Stimulated activated CD8-positive, alpha-beta memory T cell treated with anti-CD3 and anti-CD28 coated beads, Interleukin-15, amount 100 ng/mL, for 24 hours (primary cell): ENCODE measurements at places on chromosomes 7 and 10.

DNA sequence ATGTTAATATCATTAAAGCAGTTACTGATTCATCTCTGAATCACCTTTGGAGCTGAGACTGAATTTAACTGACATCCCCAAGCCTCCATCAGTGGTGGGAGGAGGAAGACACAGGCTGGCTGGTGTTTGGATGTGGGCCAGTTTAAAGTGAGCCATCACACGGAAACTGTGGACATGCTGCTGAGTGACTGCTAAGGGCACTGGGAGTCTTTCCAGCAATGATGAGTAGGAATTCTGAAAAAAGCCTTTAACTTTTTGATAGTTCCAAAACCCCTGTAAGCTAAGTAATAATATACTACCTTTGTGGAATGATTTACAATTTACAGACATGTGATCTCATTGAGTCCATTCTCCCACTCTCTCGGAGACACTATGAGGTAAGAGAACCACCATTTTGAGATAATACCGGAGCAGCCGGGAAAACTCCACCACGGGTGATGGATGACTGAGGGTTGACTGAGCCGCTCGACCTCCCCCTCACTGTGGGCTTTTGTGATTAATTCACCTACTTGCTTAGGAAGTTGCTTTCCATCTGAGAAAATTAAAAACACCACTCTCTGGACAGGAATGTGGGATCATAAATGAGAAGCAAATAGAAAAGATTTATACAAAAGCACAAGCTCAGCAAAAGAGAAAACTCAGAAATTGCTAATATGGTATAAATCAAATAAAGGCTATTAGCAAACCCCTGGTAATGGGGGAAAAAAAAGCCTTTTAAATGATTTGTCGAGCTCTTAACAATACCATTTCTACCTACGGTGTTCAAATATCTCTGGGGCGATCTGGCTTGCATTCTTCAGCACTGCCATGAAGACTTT is 194.8 kb downstream of the FANK1 start:
- no peak for DNase-seq

GRCh38 chr7:1592299-1592871 is 22.6 kb upstream of the PSMG3 start:
- no peak for DNase-seq

DNA sequence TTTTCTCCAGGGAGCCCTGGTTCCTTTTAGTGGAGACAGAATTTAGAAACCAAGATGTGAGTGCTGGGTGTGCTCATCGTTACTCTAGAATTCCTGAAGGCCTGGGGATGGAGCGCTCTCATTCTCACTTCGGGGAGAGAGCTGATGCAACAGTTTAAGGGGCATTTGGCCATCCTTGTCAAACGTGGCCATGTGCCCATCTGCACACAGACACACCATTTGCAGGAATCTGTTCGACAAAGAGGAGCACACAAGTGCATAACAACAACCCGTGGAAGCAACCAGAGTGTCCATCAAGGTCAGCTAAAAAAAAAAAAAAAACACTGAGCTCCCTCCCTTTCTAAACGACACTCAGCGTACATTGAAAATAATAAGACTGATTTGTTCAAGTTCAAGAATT is 23.0 kb upstream of the RET start:
- no peak for DNase-seq

GRCh38 chr7:103735377-103735776 is 254.1 kb downstream of the RELN start:
- DNase-seq: no peak

DNA sequence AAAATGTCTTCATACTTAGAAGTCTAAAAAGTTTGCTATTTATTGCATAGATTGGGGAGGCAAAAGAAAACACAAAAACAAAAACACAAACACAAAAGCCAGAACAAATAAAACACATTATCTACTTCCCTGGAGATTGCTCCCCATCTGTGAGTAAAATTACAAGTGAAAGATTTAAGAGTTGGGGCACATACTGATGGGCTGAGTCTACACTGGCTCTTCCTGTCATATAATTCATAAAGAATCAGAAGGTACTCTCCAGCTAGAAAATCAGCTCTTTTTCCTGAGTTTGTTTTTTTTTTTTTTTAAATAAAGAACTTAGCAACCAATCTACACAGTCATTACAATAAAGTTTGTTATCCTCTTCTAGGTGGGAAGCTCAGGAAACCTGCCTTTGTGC is 192.4 kb upstream of the LRRN3 start:
- no peak for DNase-seq

GRCh38 chr7:158077934-158078910 is 509.4 kb downstream of the PTPRN2 start:
- DNase-seq: no peak

- DNase-seq: no peak
Measured at GRCh38 chr10:12966067-12966466, 35.4 kb downstream of the CCDC3 start.

GRCh38 chr7:94313926-94314325 is 80.8 kb upstream of the COL1A2 start:
- no peak for DNase-seq

DNA sequence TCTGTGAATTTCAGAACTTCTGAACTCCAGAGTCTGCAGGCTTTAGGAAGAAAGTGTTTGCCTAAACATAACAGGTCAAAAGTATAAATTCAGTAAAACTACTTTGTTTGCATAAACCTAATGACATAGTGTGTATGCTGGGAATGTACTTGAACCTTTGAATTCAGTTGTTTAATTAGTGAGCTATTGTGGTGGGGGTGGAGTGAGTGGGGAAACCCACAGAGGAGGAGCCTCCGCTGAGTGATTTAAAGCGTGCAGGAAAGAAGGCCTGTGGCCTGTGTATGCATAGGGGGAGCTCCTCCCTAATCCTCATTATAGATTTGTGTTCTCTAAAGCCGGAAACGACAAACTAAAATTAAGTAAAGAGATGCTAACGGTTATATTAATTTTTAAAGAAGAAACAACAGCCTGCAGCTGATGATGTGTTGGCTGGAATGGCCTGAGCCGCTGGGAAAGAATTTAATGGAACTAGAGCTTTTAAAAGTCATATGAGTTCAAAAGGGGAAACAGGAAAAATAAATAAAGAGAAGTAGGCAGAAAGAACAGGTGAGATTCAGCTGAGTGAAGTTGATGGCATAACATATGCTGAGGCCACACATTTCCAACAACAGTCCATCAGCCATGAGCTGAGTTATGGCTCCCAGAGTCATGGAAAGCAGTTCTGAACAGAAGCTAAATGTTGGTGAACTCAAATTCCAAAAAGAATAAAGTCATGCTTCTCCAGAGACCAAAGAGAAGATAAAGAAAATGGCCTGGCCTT is 595.0 kb downstream of the GRM8 start:
- DNase-seq: no peak

DNA sequence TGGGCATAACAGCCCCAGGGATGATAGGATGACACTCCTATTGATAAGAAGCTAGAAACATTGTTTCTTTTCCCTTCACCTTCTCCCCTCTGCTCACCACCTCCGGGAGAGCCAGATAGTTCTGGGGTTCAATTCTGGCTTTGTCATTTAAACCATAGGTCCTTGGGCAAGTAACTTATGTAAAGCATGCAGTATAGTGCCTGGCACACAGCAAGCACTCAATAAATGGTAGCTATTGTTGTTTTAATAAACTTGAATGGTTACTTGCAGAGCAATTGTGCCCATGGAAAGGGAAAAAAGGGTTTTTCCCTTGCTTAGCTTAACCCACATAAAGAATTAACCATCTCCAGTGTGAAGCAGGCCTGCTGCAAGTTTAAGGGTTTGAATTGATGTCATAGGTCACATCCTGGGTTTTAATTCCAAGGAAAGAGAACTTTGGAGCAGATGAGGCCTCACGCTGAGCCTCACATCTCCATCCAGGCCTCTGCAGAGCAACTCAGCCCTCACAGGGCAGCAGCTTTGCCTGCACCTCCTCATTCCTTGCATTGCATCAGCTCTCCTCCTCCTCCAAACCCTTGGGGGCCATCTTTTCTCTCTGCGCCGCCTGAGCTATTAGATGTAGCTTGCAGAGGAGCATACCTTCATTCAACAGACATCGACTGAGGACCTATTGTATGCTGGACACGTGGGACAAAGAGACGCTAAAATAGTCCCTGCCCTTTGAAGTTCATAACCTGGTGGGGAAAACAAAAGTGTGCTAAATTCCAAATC is 22.9 kb downstream of the ZNF775 start:
- no peak for DNase-seq

GRCh38 chr7:83586281-83586680 is 62.7 kb downstream of the SEMA3E start:
- DNase-seq: no peak

DNA sequence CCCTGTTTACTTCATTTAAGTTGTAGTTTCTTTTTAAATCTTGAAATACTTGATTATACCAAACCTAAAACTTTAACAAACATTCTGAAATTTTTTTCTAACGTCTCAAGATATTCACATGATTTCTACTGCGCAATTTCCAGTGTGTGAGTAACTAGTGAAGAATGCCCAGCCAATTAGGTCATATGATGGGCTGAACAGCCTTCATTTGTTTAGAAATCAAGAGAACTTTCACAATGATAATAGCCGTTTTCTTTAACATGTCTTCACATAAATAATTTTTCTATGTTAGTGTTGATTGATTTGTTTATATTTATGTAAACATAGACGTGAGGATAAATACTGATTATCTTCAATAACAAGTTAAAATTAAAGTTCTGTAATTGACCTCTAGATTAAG is 21.8 kb downstream of the STAM start:
- no peak for DNase-seq

DNA sequence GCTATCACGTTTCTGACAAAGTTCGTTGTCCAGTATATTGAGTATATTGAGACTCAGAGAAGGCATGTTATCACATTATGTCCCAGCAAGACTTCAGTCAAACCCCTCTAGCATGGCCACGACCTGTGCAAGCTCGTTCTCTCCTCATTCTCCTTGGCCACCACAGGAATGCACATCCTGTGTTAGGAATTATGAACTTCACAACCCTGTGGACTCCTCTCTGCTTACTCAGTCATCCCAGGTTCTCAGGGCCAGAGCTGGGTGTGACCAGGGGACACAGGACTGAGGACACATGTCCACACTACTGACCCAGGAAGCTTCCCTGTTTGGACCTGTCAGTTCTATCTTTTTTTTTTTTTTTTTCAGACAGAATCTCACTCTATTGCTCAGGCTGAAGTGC is 4.4 kb downstream of the SH2D4B start:
- DNase-seq: no peak

- DNase-seq: no peak
Measured at GRCh38 chr10:124332426-124332825, 86.3 kb downstream of the OAT start.

GRCh38 chr7:29154076-29154475 is 7.7 kb upstream of the CPVL start:
- DNase-seq: no peak

GRCh38 chr7:74236284-74236683 is 17.9 kb downstream of the RFC2 start:
- DNase-seq: no peak

DNA sequence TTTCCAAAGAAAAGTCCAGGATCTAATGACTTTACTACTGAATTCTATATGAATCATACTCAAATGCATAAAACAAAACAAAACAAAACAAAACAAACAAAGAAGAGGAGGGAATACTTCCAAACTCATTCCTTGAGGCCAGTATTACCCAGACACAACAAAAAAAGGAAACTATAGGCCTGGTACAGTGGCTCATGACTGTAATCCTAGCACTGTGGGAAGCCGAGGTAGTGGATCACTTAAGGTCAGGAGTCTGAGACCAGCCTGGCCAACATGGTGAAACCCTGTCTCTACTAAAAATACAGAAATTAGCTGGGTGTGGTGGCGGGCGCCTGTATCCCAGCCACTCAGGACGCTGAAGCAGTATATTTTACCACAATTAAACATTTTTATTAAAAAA is 114.6 kb downstream of the NRBF2 start:
- no peak for DNase-seq
